ENCODE measurements at places on chromosomes 1 and 21.

DNA sequence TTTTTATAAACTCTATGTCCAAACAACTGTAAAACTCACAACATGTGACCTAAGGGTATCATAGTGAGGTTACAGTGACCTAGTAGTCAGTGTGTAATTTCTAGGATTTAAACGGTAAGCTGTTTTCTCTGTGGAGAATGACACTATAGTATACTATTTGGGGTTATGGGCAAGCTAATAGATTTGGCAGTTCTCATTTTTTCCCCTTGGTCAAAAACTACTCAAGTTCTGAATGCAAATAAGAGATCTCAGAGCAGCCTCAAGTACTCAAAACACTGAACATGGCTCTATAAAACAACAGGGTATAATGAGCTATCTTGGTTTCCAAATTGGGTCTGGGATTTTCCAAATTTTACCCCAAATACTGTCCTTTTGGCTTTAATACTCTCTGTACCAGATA, 88.5 kb upstream of the HMCN1 start:
- DNase-seq = no peak

- DNase-seq = no peak
Measured at GRCh38 chr1:224860488-224861338, 68.8 kb upstream of the DNAH14 start.

DNA sequence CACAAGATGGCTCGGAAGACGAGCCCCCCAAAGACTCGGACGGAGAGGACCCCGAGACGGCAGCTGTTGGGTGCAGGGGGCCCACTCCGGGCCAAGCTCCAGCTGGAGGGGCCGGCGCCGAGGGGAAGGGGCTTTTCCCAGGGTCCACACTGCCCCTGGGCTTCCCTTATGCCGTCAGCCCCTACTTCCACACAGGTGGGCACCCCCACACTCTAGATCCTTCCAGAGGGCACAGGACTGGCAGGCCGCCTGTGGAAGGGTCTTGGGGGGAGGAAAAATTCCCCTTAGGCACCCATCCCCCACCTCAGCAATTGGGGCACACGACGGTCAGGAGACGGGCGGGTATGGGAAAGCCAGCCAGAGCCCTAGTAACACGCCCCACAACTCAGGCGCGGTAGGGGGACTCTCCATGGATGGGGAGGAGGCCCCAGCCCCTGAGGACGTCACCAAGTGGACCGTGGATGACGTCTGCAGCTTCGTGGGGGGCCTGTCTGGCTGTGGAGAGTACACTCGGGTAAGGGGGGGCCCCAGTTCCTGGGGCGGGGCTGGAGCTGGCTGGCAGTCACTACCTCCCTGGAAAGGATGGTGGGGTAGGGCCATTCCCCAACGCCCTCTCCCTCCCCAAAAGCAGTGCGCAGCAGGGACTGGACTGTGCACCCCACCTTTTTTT, 16.1 kb downstream of the NOC2L start:
- DNase-seq = no peak

DNA sequence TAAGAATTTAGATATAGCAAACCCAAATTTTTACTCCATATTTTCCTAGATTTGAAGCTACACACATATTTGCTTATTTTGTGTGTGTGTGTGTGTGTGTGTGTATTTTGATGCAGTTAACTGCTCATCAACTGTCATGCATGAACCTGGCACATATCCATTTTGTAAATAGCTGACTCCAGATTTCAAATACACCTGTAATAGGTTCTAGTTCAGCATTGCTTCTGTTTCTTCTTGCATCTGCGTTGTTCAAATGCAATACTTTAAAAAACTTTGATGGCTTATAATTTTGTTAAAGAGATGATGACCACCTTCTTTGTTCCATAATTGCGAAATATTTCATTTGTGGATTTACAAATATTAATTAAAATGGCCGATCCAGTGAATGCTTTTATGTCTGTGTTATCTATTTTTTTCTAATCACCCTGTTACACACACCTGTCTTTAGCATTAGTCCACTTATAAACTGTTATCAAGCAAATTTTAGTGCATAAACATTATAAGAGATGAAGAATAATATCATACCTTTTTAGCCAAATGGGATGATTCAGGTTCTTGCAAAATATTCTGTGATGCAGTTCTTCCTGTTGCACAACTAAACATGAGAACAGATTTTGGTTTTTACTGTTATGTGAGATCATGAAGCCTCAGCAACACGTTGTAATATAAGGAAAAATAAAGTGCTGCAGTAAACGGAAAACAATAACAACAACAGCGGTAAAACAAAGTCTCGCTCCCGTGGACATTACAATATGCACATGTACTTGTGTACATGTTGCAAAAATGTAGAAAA, 12.7 kb upstream of the S100A11 start:
- peak; percentile 26 for DNase-seq

DNA sequence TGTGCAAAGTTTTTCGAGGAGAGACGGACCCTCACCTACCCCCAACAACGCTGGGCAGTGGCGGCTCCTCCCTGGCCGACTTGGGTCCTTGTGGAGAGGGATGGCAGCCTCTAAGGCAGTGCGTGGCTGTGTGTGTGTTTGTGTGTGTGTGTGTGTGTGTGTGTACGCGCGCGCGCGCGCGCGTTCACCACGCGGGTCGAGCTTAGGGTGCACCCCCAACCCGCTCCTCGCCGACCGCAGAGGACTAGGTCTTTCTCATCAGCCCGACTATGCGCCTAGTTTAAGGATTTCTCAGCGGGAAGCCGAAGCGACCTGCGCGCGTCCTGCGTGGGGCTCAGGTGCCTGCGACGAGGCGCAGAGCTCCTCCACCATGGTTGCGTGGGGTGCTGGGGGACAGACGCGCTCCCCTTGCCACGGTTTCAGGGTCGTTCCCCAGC, 940 bp downstream of the SOX13 start:
- DNase-seq = no peak

GRCh38 chr1:82090104-82090503, 289.4 kb downstream of the ADGRL2 start:
- no peak for DNase-seq

DNA sequence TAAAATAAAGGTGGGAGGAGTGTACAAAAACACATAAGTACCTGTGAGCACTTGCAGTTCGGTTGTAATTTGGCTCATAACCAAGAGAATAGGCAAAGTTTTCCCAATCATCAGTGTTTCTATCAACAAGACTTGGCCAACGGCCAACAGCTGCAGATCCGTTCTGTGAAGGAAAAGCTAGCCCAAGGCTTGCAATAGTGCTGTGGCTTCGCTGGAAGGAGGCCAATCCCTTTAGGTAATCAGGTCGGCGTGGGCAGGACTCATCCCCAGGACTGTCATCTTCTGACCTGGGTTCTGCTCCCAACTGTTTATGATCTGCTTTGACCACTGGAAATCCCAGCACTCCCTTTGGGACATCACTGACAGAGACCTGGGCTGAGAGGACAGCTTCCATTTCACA, 107.8 kb downstream of the LYST start:
- DNase-seq = no peak

GRCh38 chr21:33734291-33734690, 92.0 kb downstream of the ITSN1 start:
- DNase-seq = peak; percentile 9

GRCh38 chr1:219534991-219535390, 77.9 kb downstream of the ZC3H11B start:
- DNase-seq = no peak

DNA sequence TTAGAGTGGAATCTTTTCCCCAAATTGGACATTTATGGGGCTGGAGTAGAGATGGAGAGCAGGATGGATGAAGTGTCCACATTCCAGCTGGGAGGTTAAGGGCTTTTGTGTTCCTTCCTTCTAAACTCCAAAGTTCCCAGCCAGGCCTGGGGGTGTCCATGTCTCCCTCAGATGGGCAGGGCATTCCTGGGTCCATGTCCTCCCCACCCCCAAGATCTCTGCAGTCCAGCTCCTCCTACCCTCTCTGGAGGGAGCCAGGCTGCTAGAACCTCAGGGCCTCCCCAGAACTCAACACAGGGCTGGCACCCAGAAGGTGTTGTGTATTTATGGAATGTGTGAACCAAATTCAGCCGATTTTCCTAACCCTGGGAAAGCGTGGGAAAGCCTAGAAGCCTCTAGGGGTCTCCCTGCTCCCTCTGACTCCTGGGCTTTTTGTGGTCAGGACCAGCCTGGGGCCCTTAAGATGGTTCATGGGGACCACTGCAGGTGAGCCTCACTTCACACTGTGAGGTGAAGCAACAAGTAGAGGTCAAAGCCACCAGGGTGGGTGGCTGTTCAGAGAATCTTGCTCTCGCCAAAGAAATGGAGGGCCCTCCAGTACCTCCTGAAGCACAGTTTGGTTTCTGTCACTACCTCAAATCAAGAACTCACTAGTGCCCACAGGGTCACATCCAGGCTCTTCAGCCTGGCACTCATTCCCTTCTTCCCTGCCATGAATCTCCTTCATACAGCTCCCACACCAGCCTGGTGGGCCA, 54.8 kb downstream of the GLIS1 start:
- no peak for DNase-seq

DNA sequence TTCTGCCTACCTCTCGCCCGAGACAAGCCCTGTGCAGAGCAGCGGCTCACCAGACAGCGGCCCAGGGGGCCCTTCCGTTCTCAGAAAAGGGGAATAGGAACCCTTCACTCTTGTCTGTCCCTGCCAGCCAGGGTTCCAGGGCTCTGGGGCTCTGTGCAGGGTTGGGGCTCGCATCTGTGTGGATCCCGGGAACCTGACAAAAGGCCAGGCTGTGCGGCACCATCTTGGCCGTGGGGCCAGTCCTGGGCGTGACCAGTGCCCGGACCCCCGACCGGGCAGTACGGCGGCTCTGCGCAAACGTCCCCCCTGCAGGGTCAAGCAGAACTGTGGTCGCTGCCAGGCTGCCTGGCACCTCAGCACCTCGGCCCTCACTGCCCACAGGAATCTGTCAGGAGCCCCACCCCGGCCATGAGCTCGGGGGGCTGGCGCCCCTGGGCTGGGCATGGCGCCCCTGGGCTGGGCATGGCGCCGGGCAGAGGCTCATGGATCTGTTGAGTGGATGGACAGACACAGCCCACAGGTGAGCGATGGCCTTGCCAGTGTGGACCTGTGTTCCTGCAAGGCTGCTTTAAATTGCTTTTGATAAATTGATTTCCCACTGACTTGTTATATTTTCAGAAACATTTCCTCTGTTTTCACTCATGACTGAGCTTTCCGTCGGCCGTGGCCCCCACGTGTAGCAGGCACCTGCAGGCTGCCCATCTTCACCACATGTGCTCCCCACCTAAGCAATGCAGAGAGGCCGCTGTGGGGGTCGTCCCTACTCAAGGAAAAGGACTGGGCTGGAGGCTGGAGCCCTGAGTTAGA, 59.0 kb downstream of the SLX9 start:
- no peak for DNase-seq

DNA sequence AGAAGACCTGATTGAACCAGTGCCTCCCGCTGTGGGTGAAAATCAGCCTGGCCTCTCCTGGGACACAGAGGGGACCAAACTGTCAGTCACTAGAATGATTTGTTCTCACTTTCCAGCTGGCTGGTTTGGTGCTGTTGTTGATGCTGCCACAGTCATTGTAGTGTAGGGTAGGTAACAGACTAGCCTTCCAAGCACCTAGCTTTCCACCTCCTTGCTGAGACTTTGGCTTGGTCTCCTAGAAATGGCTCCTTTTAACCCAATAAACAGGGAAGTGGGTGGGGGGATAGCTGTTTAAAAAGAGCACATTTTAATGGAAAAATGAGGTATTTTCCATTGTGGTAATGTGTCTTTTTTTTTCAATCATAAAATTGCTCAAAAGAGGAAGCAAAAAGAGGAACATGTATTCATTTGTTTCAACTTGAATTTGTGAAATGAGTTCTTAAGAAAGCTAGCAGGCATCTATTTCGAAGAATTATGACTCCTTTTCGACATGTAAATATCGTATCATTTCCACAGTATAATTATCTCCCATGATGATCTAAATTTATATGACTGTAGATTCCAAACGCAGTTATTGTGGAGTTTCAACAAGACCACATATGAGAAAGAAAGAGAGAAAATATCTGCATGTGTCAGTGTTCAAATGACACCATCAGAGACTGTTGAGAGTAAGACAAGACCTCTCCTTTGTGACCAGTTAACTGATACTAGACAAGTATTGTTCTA, 190.1 kb downstream of the HLX start:
- no peak for DNase-seq
